ENCODE measurements at places on chromosomes 7 and 10.

DNA sequence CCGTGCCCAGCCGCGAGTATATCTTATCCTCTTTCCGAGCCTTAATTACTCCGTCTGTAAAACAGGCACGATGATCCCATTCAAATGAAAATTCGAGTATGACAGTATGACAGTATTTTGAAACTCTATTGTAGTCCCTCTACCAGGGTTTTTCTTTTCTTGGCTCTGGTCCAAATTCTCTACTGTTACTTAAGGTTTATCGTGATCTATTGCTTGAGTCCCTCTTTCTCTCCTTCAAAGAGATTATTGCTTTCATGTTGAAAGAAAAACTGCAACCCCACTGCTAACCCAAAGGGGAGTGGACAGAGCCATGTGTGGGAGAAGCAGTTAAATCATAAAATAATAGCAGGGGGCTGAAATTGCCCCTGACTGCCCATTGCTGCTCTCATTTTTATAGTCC is 1156.6 kb upstream of the AUTS2 start:
- no peak for DNase-seq

DNA sequence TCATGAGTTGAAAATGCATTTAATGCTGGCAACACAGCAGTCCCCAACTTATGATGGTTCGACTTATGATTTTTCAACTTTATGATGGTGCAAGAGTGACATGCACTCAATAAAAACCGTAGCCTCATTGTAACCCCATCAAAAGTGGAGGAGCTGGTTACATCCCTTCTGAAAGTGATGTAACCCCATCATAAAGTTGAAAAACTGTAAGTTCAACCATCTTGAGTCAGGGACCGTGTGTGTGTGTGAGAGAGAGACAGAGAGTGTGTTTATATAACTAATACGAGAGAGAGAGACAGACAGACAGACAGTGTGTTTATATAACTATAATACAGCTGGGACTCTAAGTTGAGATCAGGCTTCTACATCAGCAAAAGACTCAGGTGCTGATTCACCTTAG is 21.0 kb downstream of the ANXA11 start:
- no peak for DNase-seq

DNA sequence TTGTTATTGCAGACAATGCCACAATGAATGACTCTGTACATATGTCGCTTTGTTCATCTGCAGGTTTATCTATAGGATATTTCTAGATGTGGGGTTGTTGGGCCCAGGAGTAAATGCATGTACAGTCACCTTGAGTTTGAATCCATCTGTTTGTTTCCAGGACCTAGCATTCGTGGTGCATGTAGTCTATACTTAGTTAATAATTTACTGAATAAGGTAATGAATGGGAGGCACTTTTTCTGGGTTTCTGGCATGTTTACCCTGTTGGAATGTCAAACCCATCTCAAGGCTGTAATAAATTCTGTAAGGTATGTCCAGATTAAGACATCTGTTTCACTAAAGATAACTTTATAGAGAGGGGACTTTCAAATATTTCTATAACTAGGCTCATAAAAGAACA is 23.5 kb downstream of the HECTD2 start:
- DNase-seq, result no peak

- no peak for DNase-seq
Observed at GRCh38 chr10:26698909-26699308, 1.4 kb downstream of the PDSS1 start.

- no peak for DNase-seq
Observed at GRCh38 chr7:70134029-70134770, 535.9 kb downstream of the AUTS2 start.

- DNase-seq, result no peak
Observed at GRCh38 chr10:121183236-121183635, 332.1 kb downstream of the WDR11 start.

- DNase-seq, result no peak
Observed at GRCh38 chr10:80598084-80598798, 60.5 kb downstream of the SH2D4B start.

DNA sequence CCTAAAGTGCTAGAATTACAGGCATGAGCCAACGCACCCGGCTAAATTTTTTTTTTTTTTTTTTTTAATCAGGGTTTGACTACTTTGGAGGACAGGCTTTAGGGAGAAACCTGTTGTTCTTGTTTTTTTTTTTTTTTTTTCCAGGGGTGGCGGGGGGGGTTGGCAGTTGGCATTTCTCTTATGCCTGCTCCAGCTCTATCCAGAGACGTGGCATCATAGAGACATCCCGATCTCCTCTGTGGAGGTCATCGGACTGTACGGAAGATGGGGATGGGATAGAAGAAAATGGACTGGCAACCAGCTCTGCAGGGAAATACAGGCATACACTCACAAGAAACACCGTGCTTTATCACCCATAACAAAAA is 130.8 kb downstream of the PRPF18 start:
- DNase-seq, result no peak

DNA sequence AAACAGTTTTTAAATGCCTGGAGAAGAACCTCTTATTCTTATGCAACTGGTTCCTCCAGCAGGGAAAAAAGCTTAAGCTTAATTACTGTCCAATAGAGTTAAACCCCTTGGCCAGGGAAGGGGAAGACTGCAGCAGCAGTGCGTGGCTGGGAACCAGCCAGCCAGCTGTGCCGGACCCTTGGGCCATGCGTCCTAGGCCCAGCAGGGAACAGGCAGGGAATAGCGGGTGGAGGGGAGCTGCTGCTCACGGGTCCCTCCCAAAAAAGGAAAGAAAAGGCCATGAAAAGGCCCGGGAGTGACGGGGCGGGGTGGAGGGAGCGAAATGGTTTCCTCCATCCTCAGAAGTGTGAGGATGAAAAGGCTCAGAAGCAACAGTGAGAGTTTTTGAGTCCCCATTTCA is 35.2 kb upstream of the HECW1 start:
- DNase-seq, result no peak

DNA sequence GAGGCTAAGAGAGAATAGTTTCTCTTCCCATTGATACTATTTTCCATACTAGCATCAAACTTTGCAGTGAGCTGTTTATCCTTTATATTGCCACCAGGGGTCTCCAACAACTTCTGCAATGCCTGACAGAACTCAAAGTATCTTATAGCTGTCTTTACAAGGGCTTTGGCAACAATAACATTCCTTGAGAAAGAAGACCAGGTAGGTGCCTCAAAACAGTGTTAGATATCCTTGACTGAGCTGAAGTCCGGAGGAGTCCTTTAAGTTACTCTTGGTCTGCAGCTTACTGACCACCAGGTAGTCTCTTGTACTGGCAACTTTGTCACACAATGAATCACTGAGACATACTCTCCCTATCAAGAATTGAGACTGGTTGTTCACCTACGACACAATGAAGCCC is 30.0 kb upstream of the TES start:
- DNase-seq, result no peak

- DNase-seq, result no peak
Observed at GRCh38 chr10:87658321-87658795, 1.3 kb upstream of the PAPSS2 start.

- no peak for DNase-seq
Observed at GRCh38 chr10:131929122-131929845, 28.5 kb downstream of the PPP2R2D start.

- no peak for DNase-seq
Observed at GRCh38 chr10:64257704-64258103, 736.5 kb downstream of the REEP3 start.

DNA sequence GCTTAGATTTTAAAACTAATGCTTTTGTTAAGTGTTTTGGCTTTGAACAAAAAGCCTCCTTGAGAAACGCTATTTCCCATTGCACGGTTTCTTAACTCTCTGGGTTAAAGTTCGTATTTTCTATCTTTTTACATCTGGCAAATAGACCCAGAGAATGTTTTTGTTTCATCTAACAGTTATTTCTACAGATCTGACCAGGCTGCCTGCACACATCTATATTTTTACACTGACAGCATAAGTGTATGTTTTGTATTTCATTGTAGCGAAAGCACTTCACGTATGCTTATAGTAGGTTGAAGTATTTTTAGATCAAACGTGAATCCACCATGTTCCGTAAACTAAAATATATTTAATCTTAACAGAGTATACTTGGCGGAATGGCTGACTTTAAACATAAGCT is 477.3 kb downstream of the SDK1 start:
- no peak for DNase-seq

DNA sequence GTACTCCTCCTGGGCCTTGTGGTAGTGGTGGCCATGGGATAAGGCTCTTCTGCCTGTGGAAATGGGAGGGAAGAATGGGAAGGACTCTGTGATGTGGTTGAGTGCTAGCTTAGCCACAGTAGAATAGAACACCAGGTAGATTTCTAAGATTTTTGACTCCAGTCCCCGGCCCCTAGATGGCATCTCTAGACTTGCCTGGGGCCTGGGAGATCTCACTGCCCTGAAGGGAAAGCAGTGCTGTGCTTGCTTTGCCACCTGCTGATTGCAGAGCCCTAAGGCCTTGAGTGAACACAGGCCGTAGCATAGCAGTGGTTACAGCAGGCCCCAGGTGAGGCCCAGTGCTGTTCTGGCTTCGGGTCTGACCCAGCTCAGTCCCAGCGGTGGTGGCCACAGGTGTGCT is 252.0 kb downstream of the TCF7L2 start:
- DNase-seq, result no peak

DNA sequence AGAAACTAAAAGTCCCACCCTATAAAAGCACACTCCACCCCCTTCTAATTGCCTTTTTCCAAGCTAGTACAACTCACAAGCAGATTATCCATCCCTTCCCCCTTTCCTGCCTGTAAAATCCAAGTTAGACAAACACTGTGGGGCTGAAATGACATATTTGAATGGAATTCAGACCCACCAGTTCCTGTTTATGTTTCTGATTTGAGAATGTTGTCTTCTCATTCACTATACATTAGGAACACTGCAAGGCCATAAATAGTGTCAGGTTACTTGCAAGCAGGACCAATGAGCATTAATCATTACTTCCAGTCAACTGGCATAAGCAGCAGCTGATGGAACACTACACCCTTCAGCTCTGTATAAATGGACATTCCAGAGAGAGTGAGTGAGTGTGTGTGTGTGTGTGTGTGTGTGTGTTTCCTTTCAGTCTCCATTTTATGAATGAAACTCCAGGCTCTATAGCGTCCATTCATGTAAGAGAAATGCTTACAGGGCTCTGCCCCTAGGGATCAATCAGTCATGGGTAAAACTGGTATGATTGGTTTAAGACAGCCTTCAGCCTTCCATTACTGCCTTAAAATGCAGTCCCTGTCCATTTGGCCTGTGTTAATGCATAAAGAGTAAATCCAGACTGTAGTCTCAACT is 69.3 kb downstream of the ETV1 start:
- peak; percentile 92 for DNase-seq

- no peak for DNase-seq
Observed at GRCh38 chr7:100465299-100465698, 1.2 kb upstream of the SPACDR start.

DNA sequence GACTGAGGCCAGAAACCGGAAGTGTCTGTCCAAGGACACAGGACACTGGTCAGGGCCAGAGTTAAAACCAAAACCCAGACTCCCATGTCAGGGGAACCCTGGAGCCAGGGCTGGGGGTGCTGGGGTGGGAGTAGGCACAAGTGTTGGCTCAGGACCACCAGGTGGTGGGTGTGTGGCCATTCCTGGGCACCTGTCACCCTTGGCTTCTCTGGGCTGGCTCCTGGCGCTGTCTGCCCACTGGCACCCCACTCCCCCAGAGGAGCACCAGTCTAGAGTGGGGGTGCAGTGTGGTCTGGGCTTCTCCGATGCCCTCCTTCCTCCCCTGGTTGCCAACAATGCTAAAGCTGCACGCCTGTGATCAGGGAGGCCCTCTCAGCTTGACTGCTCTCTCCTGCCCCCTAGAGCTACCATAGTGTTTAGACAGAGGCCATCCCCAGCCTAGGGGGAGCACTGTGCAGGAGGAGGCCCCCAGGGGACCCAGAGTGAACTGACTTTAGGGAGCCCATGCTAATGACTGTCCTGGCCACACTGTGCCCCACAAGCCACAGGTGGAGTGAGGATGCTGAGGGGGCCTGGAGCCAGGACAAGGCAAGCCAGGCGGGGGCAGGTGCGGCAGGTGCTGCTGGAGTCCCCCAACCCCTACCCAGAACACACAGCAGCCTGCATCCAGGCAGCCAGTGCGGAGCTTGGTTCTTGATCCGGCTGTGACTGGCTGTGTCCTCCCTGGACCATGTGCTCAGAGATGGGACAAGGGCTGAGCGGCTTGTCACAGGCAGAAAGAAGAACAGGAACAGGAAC is 11.0 kb downstream of the RASGEF1A start:
- DNase-seq, result no peak

DNA sequence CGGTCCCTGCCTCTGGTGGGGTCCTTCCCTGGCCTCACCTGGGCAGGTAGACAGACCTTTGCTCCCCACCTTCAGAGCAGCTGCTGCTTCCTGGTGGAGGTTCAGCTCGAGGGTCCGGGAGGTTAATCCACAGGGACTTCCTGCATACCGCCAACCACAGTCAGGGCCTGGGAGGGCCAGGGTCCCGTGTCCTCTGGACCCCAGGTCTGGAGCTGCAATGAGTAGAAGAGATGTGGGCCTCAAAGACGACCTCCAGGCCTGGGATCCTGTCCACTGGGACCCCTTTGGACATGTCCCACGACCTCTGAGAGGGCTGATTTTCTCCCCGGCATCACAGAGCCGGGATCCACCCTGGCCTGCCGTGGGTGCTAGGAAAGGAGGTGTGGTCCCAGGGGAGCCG is 223.3 kb upstream of the TCERG1L start:
- DNase-seq, result no peak

GRCh38 chr7:155959894-155960293 is 147.6 kb upstream of the SHH start:
- no peak for DNase-seq

GRCh38 chr7:141949911-141950310 is 3.1 kb upstream of the CLEC5A start:
- DNase-seq, result no peak

GRCh38 chr7:139702811-139703486 is 74.8 kb downstream of the HIPK2 start:
- no peak for DNase-seq

GRCh38 chr7:988426-988911 is 5.5 kb downstream of the CYP2W1 start:
- no peak for DNase-seq

GRCh38 chr7:107803009-107803610 is at the start of gene SLC26A3:
TSS of gene SLC26A3 (minus strand) at chr7:107803223. CDS start at chr7:107794509, 8,714 bp downstream.
- no peak for DNase-seq
